ENCODE measurements at places on chromosomes 1 and 21.

GRCh38 chr1:236143104-236143948, 987 bp downstream of the GPR137B start:
- no peak for DNase-seq

DNA sequence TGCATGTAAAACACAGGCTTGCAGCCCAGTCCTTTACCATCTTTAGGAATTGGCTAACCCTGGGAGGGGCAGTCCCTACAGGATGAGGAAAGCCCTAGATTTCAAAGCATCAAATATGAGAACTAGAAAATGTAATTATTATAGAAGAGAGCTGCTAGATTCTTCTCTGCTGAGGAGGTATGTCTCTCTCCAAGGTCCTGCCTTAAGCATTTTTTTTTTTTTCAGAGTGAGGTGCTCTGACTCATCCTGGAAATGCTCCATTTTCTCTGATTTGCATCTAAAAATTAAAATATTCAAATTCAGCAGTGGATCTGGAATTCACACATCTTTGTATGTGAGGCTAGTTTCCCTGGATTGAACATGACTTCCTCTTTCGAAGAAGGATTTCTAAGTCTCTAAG, 149.8 kb downstream of the ZNF648 start:
- no peak for DNase-seq

DNA sequence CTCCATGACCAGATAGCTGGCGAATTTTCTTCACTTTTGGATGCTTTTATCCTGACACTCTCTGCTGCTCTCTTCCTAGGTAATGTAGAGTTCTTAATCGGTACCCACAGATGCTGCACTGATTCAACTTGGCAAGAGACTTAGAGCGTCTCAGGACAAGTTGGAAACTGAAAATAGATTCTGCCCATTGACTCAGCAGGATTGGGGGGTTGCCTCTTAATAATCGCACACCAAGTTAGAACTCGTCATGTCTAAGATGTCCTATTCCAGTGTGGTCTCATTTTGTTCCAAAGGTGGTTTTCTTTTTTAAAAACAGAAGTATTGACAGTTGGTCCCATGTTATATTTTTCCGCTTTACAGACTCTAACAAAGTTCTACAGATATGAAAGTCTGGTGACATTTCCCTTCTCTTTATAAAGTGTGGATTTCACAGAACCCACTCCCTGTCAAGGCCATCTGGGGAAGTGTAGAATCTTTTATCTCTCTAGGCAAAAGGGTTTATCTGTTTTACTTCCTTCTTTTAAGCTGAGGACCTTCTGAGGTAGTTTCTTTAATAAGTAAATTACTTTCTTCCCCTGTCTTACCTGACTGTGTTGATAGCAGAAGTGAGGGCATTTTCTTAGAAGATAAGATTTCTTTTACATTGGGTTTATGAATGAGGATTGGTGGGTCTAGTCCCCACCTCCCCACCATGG, 12.1 kb upstream of the DIPK1A start:
- DNase-seq, result no peak

GRCh38 chr1:21913763-21914162, 23.3 kb downstream of the HSPG2 start:
- no peak for DNase-seq

DNA sequence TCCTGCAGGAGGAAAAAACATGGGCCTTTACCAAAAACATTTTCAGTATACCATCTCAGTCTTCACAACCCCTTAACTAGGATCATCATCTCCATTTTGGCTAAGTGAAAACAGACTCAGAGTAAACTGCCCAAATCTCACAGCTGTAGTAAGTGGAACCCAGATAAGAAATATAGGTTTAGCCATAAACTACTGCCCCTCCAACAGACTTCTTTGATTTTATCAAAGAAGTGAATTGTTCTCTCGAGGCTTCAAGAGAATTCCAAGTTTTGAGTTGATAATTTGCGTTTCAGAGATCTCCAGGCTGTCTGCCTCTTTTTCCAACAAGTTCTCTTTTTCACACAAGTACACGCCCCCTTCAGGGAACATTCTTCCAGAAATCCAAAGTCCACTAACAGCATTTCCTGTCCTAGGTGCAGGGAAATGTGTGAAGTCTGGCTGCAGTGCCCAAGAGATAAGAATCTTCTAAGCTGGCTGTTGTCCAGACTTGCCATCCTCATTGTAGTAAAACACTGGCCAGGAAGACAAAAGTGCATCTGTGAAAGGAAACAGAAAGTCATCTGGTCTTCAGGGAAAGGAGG, 30.8 kb downstream of the RNF19B start:
- no peak for DNase-seq

DNA sequence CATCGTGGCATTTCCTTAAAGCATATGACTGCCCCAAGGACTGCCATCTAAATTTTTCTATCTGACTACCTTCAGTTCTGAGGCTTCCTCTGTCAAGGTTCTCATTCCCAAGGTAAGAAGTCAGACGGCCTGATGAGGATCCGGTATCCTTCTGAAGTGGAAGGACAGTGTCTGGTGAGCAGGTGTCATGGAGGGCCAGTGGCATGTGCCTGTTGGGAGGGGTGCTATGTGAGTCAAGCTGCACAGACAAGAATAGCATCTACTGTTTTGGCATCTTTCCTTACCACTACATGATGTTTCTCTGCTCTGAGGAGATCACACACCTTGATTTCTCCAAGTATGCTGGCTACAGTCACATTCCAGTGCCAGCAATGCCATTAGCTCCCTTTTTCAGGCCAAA, 99.6 kb upstream of the RGS1 start:
- no peak for DNase-seq

DNA sequence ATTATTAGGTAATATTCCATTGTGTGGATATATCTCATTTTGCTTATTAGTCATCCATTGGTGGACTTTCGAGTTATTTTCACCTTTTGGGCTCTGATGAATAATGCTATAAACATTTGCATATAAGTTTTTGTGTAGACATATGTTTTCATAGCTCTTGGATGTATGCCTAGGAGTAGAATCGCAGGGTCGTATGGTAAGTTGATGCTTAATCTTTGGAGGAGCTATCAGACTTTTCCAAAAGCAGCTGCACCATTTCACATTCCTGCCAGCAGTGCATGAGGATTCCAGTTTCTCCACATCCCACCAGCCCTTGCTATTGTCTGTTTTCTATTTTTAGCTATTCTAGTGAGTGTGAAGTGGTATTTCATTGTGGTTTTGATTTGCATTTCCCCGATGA, 120.3 kb upstream of the TMEM51 start:
- no peak for DNase-seq

Data from NCI-H1417 treated with DMSO at 0.1 percent for 48 hours (cell line).